ENCODE measurements at places on chromosomes 4 and X.

- no peak for DNase-seq
These were observed 696.2 kb downstream of the TRAM1L1 start for GRCh38 chr4:116389139-116389538.

DNA sequence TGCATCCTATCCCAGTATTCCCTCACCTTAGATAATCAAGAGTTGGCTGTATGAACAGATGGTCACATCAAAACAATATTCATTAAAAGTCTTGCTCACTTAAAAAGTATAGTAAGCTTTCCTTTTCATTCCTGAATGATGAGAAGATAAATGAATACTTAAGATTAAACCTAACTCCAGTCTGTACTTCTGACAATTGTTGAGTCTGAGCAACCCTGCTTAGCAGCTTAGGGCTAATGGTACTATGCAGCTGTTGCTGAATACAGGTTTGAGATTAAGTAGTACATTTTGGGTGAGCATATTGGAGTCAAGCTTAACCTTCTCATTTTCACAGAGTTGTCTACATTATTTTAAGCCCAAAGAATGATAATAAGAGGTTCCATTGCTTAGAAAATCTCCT, 121.7 kb upstream of the ETNPPL start:
- no peak for DNase-seq

DNA sequence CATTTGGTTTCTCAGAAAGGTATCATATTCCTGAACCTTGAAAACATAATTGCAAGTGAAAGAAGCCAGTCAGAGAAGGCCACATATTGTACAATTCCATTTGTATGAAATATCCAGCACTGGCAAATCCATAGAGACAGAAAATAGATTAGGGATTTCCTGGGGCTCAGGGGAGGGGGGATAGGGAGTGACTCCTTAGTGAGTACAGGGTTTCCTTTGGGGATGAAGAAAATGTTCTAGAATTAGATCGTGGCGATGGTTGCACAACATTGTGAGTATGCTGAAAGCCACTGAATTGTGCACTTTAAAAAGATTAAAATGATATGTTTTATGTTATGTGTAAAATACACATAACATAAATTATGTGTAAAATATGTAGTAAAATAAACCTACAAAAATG, 10.3 kb downstream of the XPNPEP2 start:
- no peak for DNase-seq

- no peak for DNase-seq
These were observed 49.3 kb upstream of the MED14 start for GRCh38 chrX:40784516-40785151.

GRCh38 chr4:26779224-26779623, 81.4 kb upstream of the STIM2 start:
- DNase-seq = no peak

DNA sequence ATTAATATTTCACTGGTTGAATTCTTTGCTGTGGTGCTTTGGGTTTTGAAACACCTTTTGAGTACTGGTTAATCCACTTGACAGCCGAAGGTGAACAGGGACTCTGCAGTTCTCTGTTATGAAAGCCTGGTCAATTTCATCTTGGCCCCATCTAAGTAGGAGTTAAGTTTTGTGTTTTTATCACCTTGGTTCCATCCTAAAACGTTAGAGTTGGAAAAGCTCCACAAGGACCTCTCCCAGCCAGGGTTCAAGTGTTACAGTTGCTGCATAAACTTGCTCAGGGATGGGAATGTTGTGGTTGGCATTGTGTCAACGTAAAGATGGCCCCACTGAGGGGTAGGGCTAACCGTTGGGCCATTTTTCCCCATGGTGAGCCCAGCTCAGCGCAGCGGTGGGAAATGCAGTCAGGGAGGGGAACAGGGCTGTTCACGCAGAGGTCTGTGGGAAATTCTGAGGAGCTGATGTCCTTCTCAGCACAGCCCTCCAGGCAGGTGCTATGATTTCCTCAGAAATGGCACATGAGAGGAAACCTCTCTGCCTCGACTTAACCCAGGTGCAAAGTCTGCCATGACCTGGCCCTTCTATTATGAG, 188.7 kb downstream of the STIM2 start:
- no peak for DNase-seq

All from HFF-Myc (cell line).